ENCODE measurements at places on chromosomes 3 and 15. TPM values are rescaled to one million over a fixed set of nuclear protein-coding genes. Genes with fewer than 3 reads are reported as not detected.

DNA sequence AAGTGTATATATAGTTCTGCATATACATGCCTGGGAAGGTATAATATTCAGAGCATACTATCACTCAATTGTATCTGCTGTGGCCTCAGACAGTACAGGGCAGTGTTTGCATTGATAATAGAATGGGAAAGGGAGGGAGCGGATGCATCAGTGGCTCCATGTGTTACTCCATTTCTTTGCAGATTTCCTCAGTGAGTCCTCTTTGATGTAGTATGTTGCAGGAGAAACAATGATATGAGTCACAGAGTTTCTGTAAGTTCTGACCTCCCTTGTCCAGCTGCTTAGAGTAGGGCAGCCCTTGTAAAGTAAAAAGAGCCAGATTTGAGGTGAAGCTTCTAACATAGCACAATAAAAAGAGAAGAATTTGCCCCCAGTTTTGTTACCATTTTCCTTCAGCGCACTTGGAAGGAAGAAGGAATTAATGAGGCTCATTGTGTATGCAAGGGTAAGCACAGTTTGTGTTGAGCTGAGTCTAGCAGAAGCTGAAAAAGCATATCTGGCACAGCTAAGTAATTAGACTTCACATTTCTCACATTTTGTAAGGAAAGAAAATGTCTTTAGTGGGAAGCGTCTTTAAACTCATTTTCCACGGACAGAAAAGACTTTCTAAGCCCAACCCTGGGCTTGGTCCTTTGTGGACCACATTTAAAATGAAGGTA lies 555.8 kb upstream of the IL12A start:
- no peak for DNase-seq

- no peak for DNase-seq
These were observed 35.5 kb downstream of the IGF1R start for GRCh38 chr15:98683831-98684230.

DNA sequence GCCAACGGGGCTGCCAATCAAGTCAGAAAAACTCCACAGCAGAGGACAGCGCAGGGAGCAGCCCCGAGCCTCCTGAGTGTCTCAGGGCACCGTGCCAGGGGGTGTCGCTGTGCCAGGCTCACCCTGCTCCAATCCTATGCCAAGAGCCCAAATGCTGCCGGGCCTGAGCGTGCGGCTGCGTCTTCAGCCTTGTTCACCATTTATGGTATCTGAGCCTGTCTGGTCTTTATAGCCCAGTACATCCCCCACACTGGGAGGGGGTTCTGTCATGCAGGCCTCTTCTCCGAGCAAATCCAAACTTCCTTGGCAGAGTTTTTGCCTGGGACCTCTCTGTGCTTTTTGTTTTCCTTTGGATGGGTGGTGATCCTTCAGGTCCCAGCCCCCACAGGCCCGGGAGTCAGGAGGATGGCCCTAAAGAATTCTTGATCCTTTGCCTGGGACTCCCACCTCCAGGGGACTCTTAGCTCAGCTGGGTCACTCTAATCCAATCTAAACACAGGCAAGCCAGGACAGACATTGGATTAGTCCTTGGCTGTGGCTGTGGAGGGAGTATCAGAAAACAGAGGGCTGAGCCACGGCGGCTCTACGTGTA lies 135.1 kb upstream of the HACD2 start:
- DNase-seq: no peak

GRCh38 chr3:124383051-124383450 lies 347.2 kb upstream of the UMPS start:
- no peak for DNase-seq

DNA sequence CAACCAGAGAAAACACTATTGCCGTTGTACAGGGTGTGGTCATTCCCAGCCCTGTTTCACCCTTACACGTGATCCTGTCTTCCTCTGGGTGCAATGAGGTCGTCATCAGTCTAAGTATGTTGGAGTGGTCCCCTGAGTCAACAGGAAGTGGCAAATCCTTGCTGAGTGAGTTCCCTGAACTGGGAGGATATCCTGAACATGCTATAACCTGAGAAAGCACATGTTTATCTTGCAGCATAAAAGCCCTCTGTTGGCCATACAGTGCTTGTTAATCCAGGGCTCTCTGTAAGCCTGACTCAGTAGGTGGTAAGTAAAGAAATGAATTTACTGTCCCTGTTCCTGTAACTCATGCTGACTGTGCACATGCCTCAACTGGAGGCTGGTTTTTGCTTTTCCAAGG lies 477.8 kb upstream of the RGMA start:
- no peak for DNase-seq

CNTN3 gene
- not detected for total RNA-seq
